Activated T-cell treated with anti-CD3 and anti-CD28 coated beads for 24 hours (primary cell): ENCODE measurements at places on chromosomes 13 and 19.

DNA sequence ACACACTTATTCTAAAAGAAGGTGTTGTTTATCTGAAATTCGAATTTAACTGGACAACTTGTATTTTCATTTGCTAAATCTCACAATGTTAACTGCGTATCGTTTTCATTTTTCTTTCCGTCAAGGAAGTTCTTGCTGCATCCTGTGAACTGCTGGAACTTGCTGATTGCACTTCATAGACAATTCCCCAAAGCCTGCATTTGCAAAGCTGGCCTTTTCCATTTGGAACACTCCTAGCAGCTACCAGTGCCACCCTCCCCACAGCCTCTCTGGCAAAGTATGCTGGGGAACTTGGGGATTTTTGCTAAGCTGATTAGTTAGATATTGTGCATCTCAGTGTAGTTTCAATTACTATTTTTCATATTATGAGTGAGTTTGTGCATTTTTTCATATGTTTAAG, 20.4 kb upstream of the ARGLU1 start:
- no peak for DNase-seq

DNA sequence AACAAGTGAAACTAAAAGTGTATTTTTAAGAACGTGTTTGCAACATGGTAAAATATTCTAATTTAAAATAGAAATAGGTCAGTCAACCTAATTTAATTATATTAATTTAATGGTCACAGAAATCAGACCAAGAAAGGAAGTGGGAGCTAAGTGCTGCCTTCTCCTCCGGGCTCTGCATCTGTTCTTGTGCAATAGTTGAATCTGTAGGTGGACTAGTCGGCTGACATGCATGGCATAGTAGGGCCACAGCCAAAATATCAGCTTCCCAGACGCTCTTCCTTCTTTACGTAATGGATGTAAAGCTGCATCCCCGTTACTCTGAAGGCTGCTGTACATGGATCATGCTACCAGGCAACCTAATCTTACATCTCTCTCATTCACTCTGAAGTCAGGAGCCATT, 47.3 kb downstream of the COL4A1 start:
- no peak for DNase-seq

DNA sequence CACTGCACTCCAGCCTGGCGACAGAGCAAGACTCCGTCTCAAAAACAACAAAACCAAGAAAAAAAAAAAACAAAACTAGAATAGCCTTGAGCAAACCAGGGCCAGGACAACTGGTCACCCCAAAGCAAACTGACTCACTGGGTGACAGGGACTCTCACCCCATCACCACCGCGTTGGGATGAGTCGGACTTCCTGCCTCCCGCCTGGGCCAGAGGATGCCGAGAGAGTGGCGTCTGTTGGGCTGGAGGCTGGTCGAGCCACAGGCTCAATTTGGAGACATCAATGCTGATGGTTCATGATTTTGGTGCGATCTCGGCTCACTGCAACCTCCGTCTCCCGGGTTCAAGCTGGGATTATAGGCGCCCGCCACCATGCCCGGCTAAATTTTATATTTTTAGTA, 11.6 kb downstream of the TMPRSS9 start:
- DNase-seq = no peak

- DNase-seq = no peak
These were observed 287.8 kb downstream of the LIG4 start for GRCh38 chr13:107927557-107927956.

- no peak for DNase-seq
These were observed at the start of gene PDE4A for GRCh38 chr19:10420444-10421239. Gene PDE4A (plus strand): TSS chr19:10420538. CDS start chr19:10420765, 227 bp downstream.
